Stimulated activated naive CD8-positive, alpha-beta T cell treated with anti-CD3 and anti-CD28 coated beads, Interleukin-15, Interleukin-2, amounts not matched to agents 100 U/mL and 50 U/mL, for 24 hours (primary cell): ENCODE measurements at places on chromosomes 5 and 9.

DNA sequence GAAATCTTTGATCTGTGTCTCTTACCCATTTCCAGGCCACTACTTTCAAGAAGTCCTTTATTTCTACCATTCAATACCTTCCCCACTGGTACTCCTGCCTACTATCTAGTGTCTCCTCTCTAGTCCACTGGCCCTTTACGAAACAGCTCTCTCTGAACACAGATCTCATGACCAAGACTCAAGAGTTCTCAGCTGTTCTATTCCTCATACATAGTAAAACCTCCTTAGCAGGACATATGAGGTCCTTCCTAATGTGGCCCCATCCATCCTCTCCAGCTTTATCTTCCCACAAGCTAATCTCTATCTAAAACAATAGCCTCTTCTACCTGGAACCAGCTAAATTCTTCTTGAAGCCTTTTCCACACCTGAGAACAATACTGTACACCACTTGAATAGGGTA, 2.6 kb downstream of the TEX10 start:
- DNase-seq, result no peak

GRCh38 chr5:141001844-141002604, 35.7 kb downstream of the PCDHAC2 start:
- DNase-seq, result no peak

DNA sequence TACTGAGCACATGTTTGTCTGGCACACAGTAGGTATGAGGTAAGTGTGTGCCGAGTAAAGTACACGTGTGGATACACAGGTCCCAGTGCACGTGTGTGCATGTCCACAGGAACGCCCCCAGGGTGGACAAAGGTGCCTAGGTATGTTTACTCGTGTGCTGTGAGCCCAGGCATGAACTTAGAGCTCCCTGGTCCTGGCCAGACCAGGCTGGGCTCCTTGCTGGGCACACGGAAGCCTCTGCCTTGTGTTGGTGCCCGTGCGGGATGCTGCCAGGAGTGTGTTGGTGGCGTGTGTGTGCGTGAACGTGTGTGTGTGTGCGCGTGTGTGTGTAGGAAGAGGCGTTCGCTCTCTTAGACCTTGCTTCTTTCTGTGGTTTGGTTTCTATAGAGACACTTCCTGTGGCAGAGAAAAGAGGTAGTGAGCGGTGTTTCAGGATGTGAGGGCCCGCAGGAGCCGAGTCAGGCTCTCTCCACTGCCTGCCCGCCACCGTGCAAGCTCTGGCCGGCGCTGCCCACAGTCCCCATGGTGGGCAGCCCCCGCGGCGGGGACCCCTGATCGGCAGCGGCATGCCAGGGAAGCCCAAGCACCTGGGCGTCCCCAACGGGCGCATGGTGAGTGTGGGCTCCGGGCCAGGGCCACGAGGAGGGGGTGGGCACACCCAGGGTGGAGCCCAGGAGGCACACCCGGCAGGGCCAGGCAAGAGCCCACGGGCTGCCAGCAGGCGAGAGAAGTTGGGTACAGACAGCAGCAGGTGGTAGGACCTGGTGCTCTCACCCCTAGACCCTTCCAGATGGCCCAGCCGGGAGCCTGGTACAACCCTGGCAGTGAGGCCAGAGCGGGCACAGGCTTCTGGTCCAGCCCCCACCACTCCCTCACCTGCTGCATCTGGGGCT, at the start of gene RGS14:
TSS of gene RGS14 (plus strand) at position 466 of the 893 bp plus-strand sequence. CDS start at position 567, 101 bp downstream.
- peak; percentile 63 for DNase-seq

DNA sequence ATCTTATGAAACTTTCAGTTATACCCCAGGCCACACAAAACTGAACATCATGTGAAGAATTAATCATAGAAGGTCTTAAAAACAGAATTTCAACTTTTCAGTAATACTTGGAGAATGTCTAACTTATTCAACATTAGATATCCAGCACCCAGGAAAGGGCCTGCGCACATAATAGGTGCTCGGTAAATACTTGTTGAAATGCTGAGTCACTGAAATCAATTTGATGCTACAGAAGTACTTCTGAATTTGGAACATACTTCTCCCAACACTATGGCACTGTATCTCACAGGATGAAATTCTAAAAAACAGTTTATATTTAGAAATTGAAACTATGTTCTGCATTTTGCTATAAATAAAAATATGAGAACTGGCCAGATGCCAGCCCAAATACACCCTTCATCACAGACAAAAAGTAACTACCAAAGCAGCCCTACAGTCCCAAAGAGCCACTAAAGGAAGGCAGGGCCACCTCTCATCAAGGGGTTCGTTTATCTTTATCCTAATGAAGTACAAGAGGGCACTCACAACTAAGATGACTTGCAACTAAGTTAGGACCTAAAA, 26.5 kb downstream of the MRPS27 start:
- no peak for DNase-seq

DNA sequence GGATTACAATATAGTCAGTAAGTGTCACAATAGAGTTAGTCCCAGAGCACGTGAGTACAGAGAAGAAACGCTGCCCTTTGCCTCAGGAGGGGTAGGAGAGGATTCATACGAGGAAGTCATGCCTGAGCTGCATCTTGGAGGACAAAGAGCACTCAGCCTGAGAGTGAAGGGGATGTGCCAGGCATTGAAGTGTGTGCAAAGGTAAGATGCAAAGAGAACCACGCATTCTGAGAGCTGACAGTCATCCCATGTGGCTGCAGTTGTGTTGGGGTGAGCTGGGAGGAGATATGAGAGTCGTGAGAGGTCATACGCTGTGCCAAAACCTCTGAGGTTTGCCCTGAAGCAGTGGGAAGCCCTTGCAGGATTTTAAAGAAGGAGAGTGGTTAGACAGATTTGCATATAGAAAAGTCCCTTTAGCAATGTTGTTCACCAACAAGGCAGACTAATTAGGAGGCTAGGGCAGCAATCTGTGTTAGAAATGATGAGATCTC, 97.5 kb downstream of the PIP5K1B start:
- DNase-seq, result peak; percentile 27

DNA sequence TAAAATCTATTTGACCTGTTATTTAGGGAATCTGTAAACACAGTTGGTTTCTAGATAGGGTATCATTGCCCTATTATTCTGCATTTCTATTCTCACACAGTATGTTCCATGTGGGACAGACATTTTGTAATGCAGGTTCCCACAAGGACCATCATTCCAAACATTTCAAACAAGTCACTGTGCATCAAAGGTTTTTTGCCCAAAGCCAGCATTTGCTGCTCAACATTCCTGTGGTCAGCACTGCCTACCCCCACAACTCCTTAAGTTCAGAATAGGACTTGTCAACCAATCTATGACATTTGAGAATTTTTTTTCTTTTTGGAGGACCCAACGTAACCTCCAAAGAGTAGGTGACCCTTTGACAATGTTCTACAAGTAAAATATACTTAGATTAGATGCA, 95.7 kb downstream of the LPAR1 start:
- no peak for DNase-seq

DNA sequence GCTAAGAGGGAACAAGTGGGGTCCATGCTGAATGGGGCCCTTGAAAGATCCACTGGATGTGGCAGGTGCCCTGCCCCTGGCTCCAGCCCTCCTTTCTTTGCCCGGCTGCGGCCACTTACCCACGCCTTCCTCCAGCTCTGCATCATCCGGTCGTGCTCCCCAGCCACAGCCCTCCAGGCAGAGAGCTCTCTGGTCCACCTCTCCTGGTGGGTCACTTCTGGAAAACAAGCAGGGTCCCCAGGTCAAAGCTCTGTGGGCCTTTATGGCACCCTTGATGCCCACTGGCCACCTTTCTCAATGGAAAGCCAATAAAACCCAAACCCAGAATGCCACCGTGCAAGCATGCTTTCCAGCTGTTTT, 45.0 kb downstream of the SECISBP2 start:
- DNase-seq, result no peak

DNA sequence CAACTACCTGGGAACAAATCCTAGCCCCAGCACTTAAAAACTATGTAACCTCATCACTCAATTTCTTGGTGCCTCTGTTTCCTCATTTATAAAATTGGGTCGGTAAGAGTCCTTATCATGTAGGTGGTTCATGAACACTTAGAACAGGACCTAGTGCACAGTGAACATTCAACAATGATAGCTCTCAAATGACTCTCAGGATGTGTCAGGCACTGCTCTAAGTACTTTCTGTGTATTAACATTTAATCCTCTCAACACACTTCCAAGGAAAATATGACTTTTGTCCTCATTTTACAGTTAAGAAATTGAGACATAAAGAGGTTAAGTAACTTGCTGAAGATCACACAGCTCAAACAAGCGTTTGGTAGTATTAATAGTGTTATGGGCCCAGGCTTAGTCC, 202.1 kb upstream of the KLF4 start:
- DNase-seq, result no peak

GRCh38 chr9:34685591-34685990, 5.5 kb downstream of the CCL19 start:
- no peak for DNase-seq

DNA sequence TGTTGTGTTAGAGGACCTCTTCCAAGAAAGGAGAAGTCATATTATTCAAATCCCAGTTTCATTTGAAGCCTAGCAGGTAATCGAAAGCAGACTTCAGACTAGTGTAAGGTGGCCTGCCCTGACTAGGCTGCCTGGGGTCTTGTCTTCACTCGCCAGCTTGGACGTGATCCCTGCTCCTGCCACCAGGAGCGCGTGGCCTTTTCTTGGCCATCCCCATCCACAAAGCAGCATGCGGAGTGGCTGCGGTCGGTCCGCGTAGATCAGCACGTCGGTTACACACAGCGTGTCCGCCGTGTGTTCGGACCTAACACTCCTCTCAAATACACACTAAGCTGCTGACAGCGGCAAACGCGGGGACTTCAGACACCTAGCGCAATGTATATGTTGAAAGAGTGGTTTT, 37.3 kb downstream of the CFAP77 start:
- DNase-seq, result no peak
